ENCODE measurements at places on chromosomes 3 and 15. TPM values are rescaled to one million over a fixed set of nuclear protein-coding genes. Genes with fewer than 3 reads are reported as not detected.
A peak's percentile ranks its signal among the peaks of the same experiment; 100 is the strongest.

- DNase-seq, result no peak
Measured at GRCh38 chr3:133460809-133461208, 61.0 kb downstream of the BFSP2 start.

DNA sequence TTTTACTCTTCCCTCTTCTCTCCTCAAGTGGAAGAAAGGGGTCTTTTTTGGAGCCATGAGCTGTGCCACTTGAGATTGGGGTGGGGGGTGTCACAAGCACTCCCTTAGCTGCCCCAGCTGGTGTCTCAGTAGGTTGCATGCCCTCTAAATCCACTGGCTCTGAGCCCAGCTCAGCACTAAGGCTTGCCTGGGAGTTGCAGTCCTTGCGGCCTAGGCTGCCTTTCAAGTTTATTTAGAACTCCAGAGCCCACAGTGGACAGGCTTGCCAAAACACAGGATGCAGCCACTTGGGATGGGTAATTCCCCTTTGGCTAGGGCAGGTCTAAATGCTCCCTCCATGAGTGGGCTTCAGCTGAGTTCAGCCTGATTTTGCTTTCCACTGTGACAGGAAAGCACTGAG, 24.7 kb downstream of the C3orf20 start:
- no peak for DNase-seq

DNA sequence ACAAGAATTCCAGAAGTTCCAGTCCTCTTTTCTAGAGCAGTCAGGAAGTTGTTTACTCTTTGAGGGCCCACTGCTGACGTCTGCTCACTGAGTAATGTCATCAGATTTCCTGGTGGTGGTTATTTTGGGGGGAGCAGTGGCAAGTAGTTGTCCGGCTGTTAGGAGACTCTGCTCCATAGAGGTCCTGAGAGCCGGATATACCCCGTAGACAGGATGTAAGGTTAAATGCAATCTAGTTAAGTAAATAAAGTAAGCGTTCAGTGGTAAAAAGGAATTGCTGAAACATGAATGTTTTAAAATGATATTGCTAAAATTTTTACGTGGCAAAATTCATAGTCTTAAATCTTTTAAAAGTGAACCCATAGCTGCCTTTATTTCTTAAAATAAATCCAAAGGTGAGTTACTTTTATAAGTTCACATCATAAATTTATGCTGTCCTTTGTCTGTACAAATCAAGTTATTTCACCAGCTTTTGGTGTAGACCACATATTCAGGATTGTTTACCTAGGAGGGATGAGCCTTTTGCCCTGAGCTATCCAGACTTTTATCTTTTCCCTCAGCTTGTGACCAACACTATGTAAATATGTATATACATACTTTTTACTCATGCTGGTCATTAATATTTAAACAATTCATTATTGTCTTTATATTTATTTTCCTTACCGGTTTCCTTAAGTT, 65.8 kb downstream of the PDE8A start:
- no peak for DNase-seq

DNA sequence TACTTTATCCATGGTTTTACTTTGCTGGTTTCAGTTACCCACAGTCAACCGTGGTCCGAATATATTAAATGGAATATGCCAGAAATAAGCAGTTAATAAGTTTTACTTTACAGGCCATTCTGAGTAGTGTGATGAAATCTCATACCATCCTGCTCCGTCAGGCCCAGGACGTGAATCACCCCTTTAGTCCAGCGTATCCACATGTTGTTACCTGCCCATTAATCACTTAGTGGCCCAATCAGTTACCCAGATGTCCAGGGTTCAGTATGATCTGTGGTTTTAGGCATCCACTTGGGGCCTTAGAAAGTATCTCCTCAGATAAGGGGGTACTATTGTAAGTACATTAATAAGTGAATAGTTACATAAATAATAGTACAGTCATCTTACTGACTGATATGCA, 88.0 kb downstream of the TTBK2 start:
- DNase-seq, result no peak

DNA sequence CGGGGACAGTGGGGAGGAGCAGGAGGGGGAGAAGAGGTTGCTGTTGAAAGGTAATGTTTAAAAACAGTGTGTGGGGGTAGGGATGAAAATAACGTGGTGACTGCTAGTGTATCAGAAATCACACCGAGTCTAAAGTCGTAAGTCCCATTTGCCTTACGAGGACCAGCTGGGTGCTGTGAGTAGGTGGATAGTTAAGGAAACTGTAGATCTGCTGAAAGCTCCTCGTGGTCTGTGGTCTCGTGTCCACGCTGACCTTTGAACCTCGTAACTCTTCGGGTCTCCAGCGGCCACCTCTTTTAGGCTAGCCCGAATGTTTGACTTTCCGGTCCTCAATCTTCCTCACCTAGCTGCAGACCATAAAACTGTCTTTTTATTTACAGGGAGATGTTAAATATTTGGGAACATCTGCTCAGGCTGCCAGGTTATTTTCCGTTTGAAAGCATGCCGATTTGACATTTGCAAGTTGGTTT, 29.3 kb upstream of the ST3GAL6 start:
- peak; percentile 52 for DNase-seq

GRCh38 chr3:12288182-12289129, at the start of gene PPARG:
Gene PPARG (plus strand): TSS chr3:12289070. CDS start chr3:12379712, 90,642 bp downstream.
- peak; percentile 26 for DNase-seq

- no peak for DNase-seq
Measured at GRCh38 chr3:164476631-164477030, 601.7 kb downstream of the SI start.

DNA sequence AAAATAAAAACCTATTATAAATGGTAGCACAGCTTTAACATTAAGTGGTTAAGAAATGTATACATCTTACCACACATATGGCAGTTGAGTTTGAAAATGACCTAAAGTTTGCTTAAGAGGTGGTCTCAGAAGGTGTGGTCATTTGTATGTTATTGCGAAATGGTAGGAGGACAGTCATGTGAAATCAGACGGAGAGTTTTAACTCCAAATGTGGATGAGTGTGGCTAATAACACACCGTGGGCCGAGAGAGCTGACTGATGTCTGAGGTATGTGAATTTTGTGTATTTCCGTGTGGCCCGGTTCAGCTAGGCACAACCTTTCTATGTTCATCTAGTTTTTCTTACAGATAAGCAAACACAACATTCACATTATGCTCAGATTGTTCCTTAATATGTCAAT, 71.9 kb downstream of the ARNT2 start:
- no peak for DNase-seq

DNA sequence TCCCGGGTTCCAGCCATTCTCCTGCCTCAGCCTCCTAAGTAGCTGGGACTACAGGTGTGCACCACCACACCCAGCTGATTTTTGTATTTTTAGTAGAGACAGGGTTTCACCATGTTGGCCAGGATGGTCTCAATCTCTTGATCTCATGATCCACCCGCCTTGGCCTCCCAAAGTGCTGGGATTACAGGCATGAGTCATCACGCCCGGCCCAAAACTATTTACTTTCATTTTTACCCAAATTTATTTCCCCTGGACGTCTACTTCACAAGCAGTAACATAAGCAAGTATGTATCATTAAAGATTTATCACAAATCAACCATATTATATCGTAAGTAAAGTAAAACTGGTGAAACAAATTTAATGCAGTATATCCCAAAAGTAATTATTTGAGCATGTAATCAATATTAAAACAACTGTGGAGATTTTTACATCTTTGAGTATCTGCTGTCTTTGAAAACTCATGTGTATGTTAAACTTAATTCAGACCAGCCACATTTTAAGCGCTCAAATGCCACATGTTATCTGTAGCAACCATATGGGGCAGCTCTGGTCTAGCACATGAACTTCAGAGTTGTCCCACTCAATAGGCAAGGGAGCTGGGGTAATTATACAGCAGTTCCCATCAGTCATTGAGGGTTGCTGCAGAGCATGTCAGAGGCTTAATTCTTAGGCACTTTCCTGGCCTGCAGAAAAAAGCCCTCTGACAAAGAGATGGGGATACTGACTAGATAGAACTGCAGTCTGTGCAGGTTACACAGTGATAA, 185.7 kb upstream of the CTDSPL start:
- no peak for DNase-seq

- DNase-seq, result no peak
Measured at GRCh38 chr3:12149029-12149428, 9.7 kb downstream of the TIMP4 start.

GRCh38 chr3:171833789-171834460, 9.2 kb upstream of the TMEM212 start:
- DNase-seq, result no peak

DNA sequence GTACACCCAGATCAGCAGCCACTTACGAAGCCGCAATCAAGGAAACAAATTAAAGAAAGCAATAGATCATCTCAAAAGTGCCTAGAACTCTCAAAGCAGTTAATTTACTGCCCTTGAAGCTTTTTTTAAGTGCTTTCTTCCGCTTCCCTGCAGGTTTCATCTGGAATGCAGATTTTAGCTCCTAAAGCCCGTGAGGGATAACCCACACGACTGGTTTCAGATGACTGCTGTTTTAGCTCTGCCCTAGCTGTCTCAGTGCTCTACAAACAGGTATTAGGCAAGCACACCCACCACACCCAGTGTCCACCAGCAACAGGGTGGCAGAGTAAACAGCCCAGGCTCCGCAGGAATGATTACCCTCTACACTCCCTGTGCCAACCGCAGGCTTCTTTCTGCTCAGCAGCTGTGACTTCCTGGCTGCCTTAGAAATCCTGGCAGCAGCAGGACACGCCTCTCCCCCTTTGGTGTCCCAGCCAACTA, 126.0 kb downstream of the FMN1 start:
- no peak for DNase-seq

Gene COLQ
- 0.68 TPM for total RNA-seq

Gene LPCAT4
- 13.2 TPM for total RNA-seq

Gene SCAP
- total RNA-seq, result 81.4 TPM

Gene DGKG
- total RNA-seq, result not detected

Gene CHRD
- total RNA-seq, result 1.8 TPM

Gene ITPR1
- total RNA-seq, result 10.2 TPM

Gene ALDH1L1
- not detected for total RNA-seq

Gene MESP2
- not detected for total RNA-seq

All from G401 (cell line).